GM12864 (cell line): ENCODE measurements at places on chromosomes 2 and 18.
A peak's percentile ranks its signal among the peaks of the same experiment; 100 is the strongest.

DNA sequence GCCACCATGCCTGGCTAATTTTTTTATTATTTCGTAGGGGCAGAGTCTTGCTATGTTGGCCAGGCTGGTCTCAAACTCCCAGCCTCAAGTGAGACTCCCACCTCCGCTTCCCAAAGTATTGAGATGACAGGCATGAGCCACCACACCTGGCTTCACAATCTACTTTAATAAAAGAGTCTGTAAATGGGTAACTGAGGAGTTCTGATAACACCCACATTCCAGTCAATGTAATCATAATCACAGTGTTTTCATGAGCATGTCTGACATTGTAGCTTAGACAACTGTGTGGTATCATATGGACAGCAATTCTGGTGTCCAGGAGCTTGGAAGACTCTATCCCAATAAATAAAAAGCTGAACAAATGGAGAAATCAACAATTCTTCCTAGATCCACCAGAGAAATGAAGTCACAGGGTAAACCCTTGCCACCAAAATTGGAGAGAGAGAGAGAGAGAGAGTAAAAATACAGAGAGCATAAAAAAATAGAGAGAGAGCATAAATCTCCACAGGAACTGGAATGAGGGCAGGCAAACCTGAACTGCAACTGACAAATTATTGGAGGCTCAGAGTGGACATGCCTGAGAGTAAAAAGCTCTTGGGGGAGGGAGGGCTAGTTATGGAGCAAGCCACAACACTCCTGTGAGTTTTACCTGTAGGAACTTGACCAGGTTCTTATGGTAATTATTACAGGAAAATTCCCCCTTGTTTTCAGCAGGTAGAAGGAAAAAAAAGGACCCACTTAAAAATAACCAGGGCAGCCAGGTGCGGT is 12.4 kb upstream of the NBEAL1 start:
- DNase-seq, result no peak

GRCh38 chr2:161362568-161363166 is 53.4 kb upstream of the TBR1 start:
- no peak for DNase-seq

DNA sequence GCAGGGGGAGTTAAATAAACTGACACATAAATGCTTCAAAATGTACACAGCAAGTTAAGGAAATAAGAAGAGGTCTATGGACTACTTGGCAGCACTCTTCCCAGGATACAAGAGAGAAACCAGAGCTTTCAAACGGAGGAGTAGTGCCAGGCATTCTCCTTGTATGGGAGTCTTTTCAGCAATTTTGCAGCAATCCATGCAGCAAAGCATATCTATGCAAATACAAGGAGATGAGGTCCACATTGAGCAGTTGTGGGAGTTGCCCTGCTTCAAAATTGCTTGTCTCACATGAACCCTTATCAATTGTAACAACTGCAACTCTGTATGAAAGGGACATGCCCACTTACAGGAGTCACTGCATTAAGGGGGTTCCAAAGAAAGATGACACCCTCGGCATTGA is 37.8 kb downstream of the SCN9A start:
- DNase-seq, result no peak

DNA sequence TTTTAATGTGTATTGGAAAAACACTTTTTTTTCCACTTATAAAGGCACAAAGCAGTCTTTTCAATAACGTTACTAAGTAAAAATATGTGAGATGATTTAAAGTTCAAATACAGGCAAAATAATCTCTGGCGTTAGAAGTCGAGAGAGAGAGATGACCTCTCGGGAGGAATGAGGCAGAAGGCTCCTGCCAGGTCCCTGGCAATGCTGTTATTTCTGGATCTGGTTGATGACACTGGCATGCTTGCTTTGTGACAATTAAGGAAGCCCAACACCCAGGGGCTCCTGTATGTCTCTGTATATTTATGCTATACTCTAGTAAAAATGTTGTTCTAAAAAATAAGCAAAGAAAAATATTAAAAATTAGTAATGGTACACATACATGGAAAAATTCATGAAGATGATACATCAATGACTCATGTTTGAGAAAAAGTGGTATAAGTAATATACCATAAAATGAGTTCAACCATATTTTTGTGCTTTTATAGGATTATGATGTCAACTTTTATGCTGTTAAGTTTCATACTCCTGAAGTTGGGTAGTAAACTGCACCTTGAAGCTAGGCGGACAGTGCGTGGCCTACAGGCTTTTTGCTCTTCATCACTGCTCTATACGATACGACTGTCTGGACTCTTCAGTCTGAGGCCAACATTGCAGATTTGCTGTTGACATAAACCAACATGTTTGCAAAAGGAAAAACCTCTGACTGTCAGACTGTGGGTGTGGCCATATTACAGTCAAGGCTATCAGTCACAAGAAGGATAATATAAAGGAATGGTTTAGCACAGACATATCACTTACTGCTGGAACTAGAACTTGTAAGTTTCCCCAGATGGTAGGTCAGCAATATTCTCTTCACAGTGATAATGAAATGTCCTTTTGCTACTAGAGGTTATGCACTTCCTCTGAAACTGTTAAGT is 19.8 kb downstream of the VPS4B start:
- no peak for DNase-seq

DNA sequence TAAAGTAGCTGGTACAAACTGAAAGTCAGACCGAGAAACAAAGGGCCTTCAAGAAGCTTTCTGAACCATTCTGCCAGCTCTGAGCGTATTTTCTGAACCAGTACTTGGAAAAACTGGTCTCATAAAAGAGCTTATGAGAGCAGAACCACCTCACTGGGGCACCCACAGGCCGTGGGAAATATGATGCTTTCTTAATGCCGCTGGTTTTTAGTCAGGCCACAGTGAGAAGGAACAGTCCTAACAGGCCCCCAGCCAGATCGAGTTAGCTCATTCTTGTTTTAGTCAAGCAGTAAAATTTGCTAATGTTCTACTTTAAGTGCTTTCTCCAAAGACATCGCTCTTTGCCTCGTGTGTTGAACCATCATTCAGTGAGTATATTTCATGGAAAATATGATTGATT is 12.7 kb upstream of the NOSTRIN start:
- no peak for DNase-seq

GRCh38 chr18:63980896-63981460 is 11.1 kb downstream of the SERPINB8 start:
- no peak for DNase-seq

GRCh38 chr2:85584857-85585780 is 888 bp downstream of the VAMP5 start:
- DNase-seq, result no peak

GRCh38 chr2:207920721-207921120 is 104.6 kb downstream of the PLEKHM3 start:
- no peak for DNase-seq

GRCh38 chr2:220539481-220539880 is 912.1 kb downstream of the SLC4A3 start:
- DNase-seq, result no peak

GRCh38 chr2:147482111-147482895 is 362.5 kb upstream of the ACVR2A start:
- no peak for DNase-seq

- no peak for DNase-seq
Measured at GRCh38 chr18:10060469-10060782, 146.6 kb downstream of the VAPA start.

- no peak for DNase-seq
Measured at GRCh38 chr18:11983592-11983991, 2.3 kb downstream of the IMPA2 start.

DNA sequence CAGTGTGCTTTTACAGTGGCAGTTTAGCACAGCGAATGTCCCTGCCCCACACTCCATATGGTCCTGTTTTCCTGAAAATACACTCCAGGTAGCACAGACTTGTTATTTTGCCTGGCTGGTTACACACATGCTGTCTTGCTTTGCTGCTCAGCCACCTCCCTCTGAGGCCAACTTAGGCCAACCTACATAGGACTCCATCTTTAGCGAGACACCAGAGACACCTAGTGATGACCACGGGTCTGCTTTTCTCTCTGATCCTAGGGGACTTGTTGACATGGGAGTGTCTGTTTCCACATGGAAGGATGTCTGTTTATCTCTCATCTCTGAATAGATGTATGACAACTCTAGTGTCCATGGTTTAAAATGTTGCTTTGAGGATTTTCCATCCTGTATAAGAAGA is 43.3 kb downstream of the PLEKHB2 start:
- no peak for DNase-seq

GRCh38 chr2:134372611-134373131 is 118.8 kb downstream of the MGAT5 start:
- no peak for DNase-seq

- no peak for DNase-seq
Measured at GRCh38 chr2:67997903-67998302, 64.9 kb downstream of the C1D start.

GRCh38 chr2:162581959-162582798 is 238.2 kb downstream of the GCA start:
- DNase-seq, result no peak

DNA sequence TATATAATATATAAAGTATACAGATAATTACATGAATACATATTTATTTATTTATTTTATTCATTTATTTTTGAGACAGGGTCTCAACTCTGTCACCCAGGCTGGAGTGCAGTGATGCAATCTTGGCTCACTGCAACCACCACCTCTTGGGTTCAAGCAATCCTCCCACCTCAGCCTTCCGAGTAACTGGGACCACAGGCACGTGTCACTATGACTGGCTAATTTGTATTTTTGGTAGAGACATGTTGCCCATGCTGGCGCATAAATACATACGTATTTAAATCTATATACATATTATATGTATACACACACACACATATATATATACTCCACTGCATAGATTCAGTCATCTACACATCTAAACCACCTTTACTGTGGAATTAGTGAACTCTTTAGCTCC is 20.6 kb upstream of the NDUFV2 start:
- DNase-seq, result no peak

- no peak for DNase-seq
Measured at GRCh38 chr2:120320318-120320851, 25.6 kb upstream of the INHBB start.

- peak; percentile 26 for DNase-seq
Measured at GRCh38 chr2:106107509-106108131, 86.5 kb downstream of the UXS1 start.

DNA sequence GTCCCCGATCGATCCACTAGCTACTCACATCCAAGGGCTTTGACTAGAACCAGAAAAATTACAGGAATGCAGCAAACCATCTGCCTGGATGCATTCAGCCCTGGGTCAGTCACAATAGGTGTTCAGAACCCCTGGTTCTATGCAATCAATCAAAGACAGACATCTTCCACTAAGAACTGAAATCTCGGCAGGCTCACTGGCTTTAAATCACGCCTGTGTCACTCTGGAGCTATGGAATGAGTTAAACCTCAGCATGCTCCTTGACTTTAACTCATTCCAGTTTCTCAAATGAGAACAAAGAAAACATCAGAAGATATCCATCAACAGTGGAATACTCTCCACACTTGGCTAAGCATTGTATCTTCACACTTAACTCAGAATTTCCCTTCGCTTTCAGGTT is 68.1 kb upstream of the SPTBN1 start:
- DNase-seq, result no peak

- no peak for DNase-seq
Measured at GRCh38 chr18:36469461-36469860, 171.9 kb downstream of the FHOD3 start.

DNA sequence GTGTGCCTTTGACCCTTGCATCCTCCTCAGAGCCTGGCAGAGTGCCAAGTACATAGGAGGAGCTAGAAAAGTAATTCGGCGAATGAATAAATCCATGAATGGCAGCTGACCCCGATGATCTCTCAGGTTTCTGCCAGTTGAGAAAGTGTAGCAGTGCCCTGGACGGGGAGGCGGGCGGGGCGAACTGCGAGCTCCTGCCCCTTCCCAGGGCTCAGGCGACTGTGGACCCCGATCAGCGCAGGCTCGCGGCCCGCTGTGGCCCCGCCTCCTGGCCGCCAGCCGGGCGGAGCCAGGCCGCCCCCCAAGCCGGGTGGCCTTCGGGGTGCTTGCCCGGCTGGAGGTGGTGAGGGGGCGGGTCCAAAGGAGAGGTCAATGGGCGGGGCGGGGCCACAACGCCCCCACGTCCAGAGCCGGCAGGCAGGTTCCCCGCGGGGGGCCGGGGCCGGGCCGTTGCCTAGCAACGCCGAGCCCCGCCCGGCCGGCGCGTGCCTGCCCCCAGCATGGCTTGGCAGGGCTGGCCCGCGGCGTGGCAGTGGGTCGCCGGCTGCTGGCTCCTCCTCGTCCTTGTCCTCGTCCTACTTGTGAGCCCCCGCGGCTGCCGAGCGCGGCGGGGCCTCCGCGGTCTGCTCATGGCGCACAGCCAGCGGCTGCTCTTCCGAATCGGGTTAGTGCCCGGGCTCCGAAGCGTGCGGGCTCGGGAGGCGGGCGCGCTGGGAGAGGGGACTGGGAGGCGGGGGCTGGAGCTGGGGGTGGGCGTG is 30.6 kb upstream of the TMBIM1 start:
- DNase-seq, result no peak

GRCh38 chr18:31740180-31740579 is 20.5 kb downstream of the SLC25A52 start:
- DNase-seq, result no peak

DNA sequence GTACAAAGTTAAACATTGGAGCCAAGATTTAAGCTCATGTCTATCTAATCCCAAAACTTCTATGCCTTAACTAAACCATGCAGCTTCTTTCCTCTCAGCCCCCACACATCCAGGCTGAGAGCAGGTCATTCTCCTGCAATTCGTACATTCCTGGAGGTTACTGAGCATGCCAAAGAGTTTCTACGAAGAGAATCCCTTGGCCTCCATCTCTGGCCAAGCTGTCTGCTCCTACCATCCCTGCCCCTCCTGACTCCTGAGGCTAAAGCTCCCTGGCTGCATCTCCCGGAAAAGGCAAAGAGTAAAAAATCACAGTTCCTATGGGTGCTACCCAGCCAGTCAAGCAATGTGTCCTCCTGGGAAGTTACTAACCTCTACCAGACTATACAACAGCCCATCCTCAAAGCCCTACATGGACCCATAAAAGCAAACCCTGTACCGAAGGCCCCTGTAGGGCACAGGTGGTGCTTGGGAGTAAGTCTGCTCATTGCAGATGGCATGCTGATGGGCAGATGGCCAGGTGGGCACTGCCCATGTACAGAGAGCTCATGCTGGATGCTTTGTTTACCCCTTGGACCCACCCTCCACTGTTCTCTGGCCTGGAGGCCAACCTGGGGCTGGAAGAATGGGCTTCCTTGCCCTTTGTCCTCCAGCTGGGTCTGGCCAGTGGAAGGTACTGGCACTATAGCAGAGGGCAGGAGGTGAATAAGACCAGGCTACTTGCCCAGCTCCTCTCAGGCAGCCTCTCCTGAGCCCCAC is 99.5 kb downstream of the TTC32 start:
- DNase-seq, result no peak

GRCh38 chr2:197081294-197081693 is 154.8 kb upstream of the PGAP1 start:
- DNase-seq, result no peak
